ENCODE measurements at places on chromosomes 6 and 20. TPM values are rescaled to one million over a fixed set of nuclear protein-coding genes. Genes with fewer than 3 reads are reported as not detected.

Gene LAMP5
- total RNA-seq: 1.8 TPM

Gene KCNQ2
- total RNA-seq: not detected

Gene LYRM2
- total RNA-seq: 24.3 TPM

Gene CALHM4
- not detected for total RNA-seq
